ENCODE measurements at places on chromosomes 16 and 17.

- no peak for DNase-seq
Measured at GRCh38 chr16:48680881-48681280, 70.9 kb upstream of the N4BP1 start.

- no peak for DNase-seq
Measured at GRCh38 chr16:66379571-66379941, 13.1 kb downstream of the CDH5 start.

DNA sequence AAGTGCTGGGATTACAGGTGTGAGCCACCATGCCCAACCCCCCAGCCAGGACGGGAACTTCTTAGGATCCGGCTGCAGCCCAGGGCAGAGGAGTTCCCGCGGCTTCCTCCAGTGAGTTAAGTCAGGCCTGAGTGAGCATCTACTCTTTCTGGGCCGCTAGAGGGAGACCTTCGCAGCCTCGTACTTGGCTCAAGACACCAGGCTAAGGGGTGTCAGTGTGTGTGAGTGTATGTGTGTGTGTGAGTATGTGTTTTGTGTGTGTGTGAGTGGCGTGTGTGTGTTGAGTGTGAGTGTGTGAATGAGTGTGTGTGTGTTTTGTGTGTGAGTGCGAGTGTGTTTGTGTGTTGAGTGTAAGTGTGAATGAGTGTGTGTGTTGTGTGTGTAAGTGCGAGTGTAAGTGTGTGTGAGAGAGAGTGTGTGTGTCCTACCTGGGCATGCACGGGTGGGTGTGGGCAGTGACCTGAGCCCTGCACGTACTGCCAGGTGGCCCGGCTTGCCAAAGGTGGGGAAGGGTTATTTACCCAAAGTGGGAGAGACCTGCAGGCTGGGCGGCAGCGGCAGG is 58.5 kb downstream of the TMEM235 start:
- no peak for DNase-seq

- DNase-seq: no peak
Measured at GRCh38 chr17:65559804-65560627, 1.4 kb downstream of the AXIN2 start.

GRCh38 chr17:199191-199604 is 17.7 kb upstream of the DOC2B start:
- no peak for DNase-seq

- DNase-seq: no peak
Measured at GRCh38 chr17:17075125-17075781, 33.0 kb downstream of the MPRIP start.

- no peak for DNase-seq
Measured at GRCh38 chr16:81489547-81490267, 45.1 kb downstream of the CMIP start.

DNA sequence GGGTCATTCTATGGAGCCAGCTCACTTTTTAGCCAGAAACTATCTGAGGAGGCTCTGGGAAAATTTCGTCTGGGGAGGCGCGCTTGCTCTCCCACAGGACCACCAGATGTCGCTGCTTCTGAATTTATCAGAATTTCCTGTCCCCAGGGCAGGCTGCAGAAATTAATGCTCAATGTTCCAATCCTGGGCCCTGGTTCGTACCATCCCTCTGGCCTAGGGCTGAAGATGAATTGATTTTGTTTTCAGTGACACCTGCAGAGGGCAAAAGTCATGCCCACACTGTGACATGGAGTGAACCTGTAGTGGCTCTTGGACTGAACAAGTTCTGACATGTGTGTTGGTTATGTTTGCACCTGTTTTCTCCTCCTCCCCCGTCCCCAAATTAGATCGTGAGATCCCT is 482.6 kb downstream of the NPIPA7 start:
- DNase-seq: no peak

GRCh38 chr17:42819939-42820535 is 4.0 kb downstream of the BECN1 start:
- DNase-seq: no peak

DNA sequence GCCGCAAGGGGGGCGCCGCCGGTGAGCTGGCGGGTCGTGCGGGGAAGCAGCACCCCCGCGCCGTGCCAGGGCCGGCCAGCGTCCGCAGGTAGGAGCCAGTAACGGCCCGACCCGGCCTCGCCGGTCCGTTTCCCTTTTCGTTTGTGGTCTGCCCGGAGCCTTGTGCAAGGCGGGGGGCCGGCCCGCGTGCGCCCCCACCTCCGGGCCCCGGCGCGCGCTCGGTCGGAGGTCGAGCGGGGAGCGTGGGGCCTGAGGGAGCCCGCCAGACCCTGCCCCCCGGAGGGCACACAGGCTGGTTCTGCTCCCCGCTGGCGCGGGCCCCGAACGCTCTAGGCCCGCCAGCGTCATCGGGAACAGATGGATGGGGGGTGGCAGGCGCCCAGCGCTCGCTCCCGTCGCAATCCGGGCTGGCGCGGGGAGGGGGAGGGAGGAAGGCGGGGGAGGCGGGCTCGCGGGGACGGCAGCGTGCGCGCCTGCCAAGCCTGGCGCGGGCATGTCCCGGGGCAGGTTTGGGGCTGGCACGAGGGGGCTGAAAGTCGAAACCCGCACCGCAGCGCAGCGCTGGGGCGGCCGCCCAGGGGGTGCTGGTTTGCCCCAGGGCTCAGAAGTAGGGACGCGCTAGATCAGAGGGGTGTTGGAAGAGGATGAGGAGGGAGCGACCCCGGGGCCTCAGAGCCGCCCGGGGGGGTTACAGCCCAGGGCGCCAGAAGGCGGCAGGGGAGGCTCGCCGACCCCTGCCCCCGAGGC is 1.5 kb upstream of the GSE1 start:
- DNase-seq: no peak

DNA sequence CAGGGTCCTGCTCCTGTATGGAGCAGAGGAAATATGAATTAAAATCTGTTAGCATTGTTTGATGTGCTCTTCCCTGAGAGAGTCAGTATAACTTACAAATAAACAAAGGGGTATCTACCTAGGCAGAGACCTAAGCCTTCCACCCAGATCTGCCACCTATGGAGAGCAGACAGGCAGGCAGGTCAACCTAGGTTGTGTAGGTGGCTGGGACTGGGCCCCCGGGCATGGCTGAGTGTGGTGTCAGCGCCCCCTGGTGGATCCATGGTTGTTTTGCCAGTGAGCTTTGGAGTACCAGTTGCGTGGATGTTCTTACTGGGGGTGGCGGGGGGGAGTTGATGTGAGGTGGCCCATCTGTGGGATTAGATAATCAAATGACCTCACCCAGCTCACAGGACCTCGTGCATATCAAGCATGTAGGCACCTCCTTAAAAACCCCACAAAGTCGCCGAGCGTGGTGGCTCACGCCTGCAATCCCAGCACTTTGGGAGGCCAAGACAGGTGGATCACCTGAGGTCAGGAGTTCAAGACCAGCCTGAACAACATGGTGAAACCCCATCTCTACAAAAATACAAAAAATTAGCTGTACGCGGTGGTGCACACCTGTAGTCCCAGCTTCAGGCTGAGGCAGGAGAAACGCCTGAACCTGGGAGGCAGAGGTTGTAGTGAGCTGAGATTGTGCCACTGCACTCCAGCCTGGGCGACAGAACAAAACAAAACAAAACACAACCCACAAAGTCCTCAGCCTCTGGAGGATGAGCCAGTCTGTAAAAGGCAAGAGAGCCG is 17.6 kb downstream of the DUS2 start:
- no peak for DNase-seq

- no peak for DNase-seq
Measured at GRCh38 chr16:53654946-53655345, 48.7 kb downstream of the RPGRIP1L start.

DNA sequence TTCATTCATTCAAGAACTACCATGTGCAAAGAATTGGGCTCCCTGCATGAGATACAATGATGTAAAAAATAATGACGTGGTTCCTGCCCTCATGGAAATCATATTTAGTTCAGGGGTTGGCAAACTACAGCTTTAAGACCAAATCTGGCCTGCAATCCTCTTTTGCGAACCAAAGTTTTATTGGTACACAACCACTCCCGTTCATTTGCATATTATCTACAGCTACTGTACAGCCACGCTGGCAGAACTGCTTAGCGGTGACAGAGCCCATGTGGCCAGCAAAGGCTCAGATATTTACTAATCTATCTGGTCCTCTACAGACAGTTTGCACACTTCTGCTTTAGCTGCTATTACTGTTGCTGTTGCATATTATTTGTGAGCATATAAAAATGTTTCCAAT is 167.7 kb downstream of the XYLT1 start:
- DNase-seq: no peak

DNA sequence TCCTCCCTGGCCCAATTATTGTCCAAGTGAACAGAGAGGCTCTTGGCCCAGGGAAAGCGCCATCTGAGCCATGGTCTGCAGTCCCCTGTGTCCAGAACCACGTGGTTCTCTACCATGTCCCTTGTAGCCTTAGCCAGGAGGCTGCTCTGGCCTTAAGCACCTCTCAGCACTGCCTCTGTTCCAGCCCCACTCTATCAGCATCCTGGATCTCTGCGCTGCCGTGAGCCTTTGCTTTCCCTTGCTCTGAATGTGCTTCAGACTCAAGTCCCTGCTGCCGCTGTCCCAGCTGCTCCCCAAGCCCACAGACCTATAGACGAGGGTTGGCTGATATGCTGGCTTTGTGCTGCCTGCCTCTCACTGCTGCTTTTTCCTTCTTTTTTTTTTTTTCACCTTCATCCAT is 33.9 kb downstream of the CYB561 start:
- DNase-seq: no peak

- DNase-seq: no peak
Measured at GRCh38 chr16:8733849-8734540, 59.6 kb downstream of the ABAT start.

DNA sequence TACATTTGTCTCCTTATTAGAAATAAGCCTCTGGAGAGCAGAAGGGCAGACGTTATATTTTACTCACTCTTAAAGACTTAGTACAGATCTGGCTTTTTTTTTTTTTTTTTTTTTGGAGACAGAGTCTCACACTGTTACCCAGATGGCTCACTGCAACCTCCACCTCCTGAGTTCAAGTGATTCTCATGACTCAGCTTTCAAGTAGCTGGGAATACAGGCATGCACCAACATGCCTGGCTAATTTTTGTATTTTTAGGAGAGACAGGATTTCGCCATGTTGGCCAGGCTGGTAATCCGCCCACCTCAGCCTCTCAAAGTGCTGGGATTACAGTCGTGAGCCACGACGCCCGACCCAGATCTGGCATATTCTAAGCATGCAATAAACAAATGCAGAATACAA is 36.4 kb upstream of the TMEM97 start:
- no peak for DNase-seq

- DNase-seq: no peak
Measured at GRCh38 chr16:29290631-29291247, 115.8 kb downstream of the NPIPB11 start.

GRCh38 chr16:85689950-85690320 is 1.2 kb upstream of the GINS2 start:
- no peak for DNase-seq

GRCh38 chr16:49470513-49470991 is 96.9 kb downstream of the C16orf78 start:
- DNase-seq: no peak

- no peak for DNase-seq
Measured at GRCh38 chr16:82583422-82583821, 43.3 kb upstream of the CDH13 start.

DNA sequence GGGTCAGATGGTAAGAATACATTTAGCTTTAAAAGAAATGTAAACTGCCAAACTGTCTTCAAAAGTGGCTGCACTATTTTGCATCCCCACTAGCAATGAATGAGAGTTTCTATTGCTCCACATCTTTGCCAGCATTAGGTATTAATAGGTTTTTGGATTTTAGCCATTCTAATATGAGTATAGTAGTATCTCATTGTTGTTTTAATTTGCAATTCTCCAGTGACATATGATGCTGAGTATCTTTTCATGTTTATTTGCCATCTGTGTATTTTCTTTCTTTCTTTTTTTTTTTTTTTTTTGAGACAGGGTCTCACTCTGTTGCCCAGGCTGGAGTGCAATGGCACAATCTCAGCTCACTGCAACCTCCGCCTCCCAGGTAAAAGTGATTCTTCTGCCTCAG is 24.3 kb upstream of the MARCHF10 start:
- DNase-seq: no peak

DNA sequence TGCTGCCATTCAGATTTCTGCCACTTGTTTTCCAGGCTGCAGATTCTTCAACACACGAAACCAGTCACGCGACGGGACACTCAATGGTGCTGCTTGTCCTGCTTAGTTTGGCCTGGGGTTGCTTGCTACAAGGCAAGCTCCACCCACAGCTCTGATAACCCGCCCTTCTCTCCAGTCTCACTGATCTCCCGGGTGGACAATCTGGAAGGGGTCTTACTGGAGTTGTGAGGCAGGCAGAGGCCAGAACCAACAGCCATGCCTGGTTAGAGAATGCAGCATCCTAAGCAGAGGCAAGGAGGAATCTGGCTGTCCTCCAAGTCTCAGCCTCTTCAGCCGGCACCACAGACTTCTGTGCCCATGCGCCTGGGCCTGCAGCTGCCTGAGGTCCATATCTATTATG is 119.1 kb downstream of the KCNJ12 start:
- no peak for DNase-seq

GRCh38 chr17:62611292-62611691 is 16.2 kb upstream of the MRC2 start:
- no peak for DNase-seq

- no peak for DNase-seq
Measured at GRCh38 chr16:88415713-88416323, 33.1 kb downstream of the ZNF469 start.

- no peak for DNase-seq
Measured at GRCh38 chr17:66309793-66310192, 7.4 kb downstream of the PRKCA start.

GRCh38 chr16:50836121-50836621 is 94.3 kb downstream of the CYLD start:
- no peak for DNase-seq

- DNase-seq: no peak
Measured at GRCh38 chr16:81758376-81758775, 20.7 kb upstream of the PLCG2 start.

DNA sequence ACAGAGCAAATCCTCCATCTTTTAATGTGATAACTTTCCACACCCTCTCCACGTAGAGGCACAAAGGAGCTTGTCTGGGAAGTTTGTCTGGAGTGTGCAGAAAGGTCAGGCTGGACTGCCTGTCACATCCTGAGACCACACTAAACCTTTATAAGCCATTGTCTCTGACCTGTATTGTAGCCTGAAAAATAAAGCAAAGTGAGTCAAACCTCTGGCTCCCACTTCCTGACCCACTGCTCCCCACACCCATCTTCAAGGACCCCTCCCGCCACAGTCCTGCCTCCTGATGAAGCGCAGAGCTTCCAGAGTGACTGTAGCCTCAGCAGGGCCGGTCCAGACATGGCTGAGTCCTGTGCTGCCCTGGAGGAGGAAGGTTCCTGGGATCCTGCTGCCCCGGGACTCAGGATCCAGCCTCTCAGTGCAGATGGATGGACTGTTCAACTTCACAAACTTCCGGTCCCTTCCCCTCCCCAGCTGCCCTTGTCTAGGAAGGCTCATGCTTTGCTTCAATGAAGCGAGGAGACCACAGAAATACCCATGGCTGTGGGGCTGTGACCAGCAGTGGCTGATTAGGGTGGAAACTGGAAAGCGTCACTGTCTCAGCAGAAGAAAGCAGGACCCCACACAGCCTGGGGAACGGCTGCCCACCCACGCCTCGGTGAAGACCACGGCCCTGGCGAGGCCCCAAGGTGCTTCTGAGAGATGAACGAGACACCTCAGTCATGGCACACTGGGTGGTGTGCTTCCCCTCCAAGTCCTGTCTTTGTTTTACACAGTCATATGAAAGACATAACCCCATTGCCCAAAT is 30.9 kb upstream of the CLEC18B start:
- no peak for DNase-seq

GRCh38 chr16:492211-492875 is 35.2 kb upstream of the CAPN15 start:
- DNase-seq: no peak

- DNase-seq: no peak
Measured at GRCh38 chr16:78624366-78624765, 524.9 kb downstream of the WWOX start.

Data from cortex of kidney (tissue), 1 donor.